Chondrocyte (in vitro differentiated cells): ENCODE measurements at places on chromosomes 4 and X. TPM values are rescaled to one million over a fixed set of nuclear protein-coding genes. Genes with fewer than 3 reads are reported as not detected.

DNA sequence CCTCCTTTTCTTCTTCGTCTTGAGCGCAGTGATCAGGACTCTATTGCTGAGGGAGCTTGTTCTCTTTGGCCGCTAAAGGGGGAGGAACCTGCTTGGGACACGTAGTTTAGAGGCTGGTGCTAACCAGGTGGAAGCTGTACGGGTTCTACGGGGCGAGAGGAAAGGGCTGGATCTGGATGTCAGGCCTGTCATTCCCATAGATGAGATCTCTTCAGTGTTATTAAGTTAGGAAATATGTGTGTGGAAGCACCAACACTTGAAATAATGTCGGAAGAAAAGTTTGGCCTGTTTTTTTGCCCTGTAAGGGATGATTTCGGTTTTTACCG lies 643 bp downstream of the SRP72 start:
- peaks cover 14% of the 10 kb centered on the region for H3K36me3 ChIP-seq
- DNase-seq, result no peak
- H3K4me3 ChIP-seq, result peak overlapping the region; percentile 93
- H3K4me1 ChIP-seq, result peaks cover 43% of the 10 kb centered on the region
- no peaks in the 10 kb centered on the region for H3K27me3 ChIP-seq

DNA sequence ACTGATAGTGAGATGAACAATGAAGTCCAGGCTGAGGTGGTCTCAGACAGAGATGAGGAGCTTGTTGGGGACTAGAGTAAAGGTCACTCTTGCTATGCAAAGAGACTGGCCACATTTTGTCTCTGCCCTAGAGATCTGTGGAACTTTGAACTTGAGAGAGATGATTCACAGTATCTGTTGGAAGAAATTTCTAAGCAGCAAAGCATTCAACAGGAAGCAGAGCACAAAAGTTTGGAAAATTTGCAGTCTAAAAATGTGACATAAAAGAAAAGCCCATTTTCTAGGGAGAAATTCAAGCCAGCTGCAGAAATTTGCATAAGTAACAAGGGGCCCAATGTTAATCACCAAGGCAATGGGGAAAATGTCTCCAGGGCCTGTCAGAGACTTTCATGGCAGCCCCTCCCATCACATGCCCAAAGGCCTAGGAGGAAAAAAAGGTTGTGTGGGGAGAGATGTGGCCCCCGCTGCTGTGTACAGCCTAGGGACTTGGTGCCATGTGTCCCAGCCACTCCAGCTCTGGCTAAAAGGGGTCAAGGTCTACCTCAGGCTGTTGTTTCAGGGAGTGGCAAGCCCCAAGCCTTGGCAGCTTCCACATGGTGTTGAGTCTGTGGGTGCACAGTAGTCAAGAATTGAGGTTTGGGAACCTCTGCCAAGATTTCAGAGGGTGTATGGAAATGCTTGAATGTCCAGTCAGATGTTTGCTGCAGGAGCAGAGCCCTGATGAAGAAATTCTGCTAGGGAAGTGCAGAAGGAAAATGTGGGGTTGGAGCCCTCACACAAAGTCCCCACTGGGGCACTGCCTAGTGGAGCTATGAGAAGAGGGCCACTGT lies 262.8 kb downstream of the DKK2 start:
- no peak overlapping the region for H3K27ac ChIP-seq
- peaks cover 12% of the 10 kb centered on the region for H3K27me3 ChIP-seq
- peaks cover 13% of the 10 kb centered on the region for H3K36me3 ChIP-seq
- H3K4me3 ChIP-seq, result no peak overlapping the region

GRCh38 chr4:142416711-142417275 lies 429.3 kb downstream of the INPP4B start:
- no peaks in the 10 kb centered on the region for H3K27me3 ChIP-seq
- no peak for DNase-seq
- no peaks in the 10 kb centered on the region for H3K36me3 ChIP-seq
- peak overlapping the region; percentile 27 for H3K4me3 ChIP-seq
- peaks cover 29% of the 10 kb centered on the region for H3K4me1 ChIP-seq

FDCSP gene
- total RNA-seq, result not detected in 3 replicates

CXCL5 gene
- total RNA-seq, result 0.22 TPM in 1 of 3 replicates, not detected in the others

PDLIM3 gene
- total RNA-seq, result 14.3 to 68.5 TPM (median 63.0 TPM) in 3 replicates

CLTRN gene
- 0.20 TPM in 1 of 3 replicates, not detected in the others for total RNA-seq
